ENCODE measurements at places on chromosomes 11 and 22. TPM values are rescaled to one million over a fixed set of nuclear protein-coding genes. Genes with fewer than 3 reads are reported as not detected.
A peak's percentile ranks its signal among the peaks of the same experiment; 100 is the strongest.

- peak; percentile 82 for DNase-seq
- H3K27ac ChIP-seq: peak overlapping the region; percentile 98
- peak overlapping the region; percentile 97 for H3K4me3 ChIP-seq
These were observed 569 bp downstream of the FAM76B start for GRCh38 chr11:95788921-95789505.

- H3K27ac ChIP-seq: no peak overlapping the region
- H3K4me1 ChIP-seq: no peaks in the 10 kb centered on the region
- no peaks in the 10 kb centered on the region for H3K27me3 ChIP-seq
- no peak for DNase-seq
- no peak overlapping the region for H3K4me3 ChIP-seq
These were observed 17.8 kb upstream of the GRIA4 start for GRCh38 chr11:105592035-105592434.

DNA sequence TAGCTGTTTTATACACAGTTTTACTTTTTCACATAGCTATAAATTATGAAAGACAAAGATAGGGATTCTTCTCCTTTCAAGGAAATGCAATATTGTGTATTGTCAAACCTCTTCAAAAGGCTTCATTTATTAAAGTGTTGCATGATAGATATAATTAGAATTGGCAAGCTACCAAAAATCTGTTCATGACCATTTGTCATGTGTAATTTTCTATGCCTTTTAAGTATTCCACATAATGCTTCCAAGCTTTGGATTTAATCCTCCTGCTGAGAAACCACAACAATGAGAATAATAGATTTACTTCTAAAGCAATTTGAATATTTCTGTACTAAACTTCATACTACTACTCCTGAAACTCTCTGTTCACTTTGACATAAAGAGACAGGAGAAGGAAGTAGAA lies 403.2 kb upstream of the CCDC179 start:
- H3K27me3 ChIP-seq: no peaks in the 10 kb centered on the region
- H3K4me3 ChIP-seq: no peak overlapping the region
- H3K27ac ChIP-seq: no peak overlapping the region

Gene ACRV1
- not detected for total RNA-seq

Gene MS4A4E
- total RNA-seq: 0.20 TPM

DNA sequence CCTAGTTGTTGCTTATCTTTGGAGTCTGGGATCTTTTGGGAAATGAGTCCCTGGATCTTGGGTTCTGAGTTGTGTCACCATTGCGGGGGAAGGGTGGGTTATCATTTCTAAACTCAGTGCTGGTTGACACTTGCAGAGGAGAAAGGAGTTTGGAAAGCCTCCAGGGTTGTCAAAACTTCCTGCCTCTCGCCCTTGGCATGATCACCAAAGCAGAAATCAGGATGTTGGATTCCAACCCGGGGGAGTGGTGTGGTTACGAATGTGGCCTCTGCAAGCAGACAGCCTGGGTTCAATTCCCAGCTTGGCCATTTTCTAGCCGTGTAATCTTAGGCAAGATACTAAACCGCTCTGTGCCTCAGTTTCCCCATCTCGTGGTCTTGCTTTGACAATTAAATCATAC lies 24.3 kb downstream of the CD6 start:
- H3K27me3 ChIP-seq: peaks cover 14% of the 10 kb centered on the region
- no peak overlapping the region for H3K4me3 ChIP-seq
- DNase-seq: no peak
- H3K27ac ChIP-seq: no peak overlapping the region

Gene DEFB131B
- total RNA-seq: not detected

Gene CNTF
- 1.7 TPM for total RNA-seq

Gene MPZL2
- total RNA-seq: 4.1 TPM

DNA sequence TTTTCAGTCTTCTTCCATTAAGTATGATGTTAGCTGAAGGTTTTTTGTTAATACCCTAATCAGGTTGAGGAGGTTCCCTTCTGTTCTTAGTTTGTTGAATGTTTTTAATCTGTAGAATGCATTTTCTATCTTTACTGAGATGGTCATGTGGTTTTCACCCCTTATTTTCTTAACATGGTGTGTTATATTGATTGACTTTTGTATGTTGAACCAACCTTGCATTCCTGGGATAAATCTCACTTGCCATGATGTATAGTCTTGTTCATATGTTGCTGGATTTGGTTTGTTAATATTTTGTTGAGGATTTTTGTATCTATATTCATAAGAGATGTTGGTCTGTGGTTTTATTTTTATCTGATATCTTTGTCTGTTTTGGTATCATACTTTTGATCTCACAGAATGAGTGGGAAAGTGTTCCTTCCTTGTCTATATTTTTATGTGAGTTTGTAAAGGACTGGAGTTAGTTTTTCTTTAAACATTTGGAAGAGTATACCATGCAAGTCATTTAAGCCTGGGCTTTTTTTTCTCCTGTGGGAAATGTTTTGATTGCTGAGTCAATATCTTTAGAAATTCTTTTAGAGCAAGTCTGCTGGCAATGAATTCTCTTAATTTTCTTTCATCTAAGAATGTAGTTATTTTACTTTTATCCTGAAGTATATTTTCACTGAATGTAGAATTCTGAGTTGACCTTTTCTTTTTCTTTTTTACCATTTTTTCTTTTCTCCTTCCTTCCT lies 5.5 kb upstream of the P4HA3 start:
- H3K4me1 ChIP-seq: no peaks in the 10 kb centered on the region
- no peaks in the 10 kb centered on the region for H3K36me3 ChIP-seq
- peaks cover 9% of the 10 kb centered on the region for H3K27me3 ChIP-seq
- no peak overlapping the region for H3K4me3 ChIP-seq
- no peak for DNase-seq

GRCh38 chr11:108817976-108818375 lies 153.1 kb downstream of the DDX10 start:
- no peaks in the 10 kb centered on the region for H3K4me1 ChIP-seq
- no peak overlapping the region for H3K27ac ChIP-seq
- DNase-seq: no peak
- H3K36me3 ChIP-seq: no peaks in the 10 kb centered on the region
- H3K27me3 ChIP-seq: no peaks in the 10 kb centered on the region

Gene C22orf42
- 1.5 TPM for total RNA-seq

Gene RFPL2
- 1.9 TPM for total RNA-seq

- no peaks in the 10 kb centered on the region for H3K36me3 ChIP-seq
- H3K4me1 ChIP-seq: peaks cover 17% of the 10 kb centered on the region
- no peak overlapping the region for H3K4me3 ChIP-seq
- H3K27me3 ChIP-seq: peaks cover 46% of the 10 kb centered on the region
These were observed 17.5 kb downstream of the PRG3 start for GRCh38 chr11:57363131-57364080.

DNA sequence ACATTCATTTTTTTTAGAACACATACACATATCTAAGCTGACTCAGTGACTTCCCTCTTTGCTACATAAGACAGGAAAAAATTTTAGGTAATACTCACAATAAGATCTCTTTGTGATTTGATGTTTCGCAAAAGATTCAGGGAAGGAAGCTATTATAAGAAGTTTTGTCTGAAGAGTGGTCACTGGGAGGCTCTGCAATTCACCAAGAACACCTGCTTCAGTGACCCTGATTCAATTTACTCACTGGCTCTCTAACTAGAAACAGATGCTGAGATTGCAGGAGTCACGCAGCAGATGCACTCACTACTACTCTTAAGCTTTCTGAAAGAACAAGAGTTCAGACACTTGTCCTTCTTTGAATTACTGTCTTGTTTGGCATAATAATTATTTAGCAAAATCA lies 193.6 kb upstream of the DDI1 start:
- H3K27me3 ChIP-seq: no peaks in the 10 kb centered on the region
- H3K4me1 ChIP-seq: no peaks in the 10 kb centered on the region
- H3K4me3 ChIP-seq: no peak overlapping the region
- DNase-seq: no peak

Gene CENPM
- total RNA-seq: 28.5 TPM

Gene PIM3
- 31.5 TPM for total RNA-seq

GRCh38 chr11:14336507-14337503 lies 22.2 kb downstream of the RRAS2 start:
- no peaks in the 10 kb centered on the region for H3K36me3 ChIP-seq
- no peaks in the 10 kb centered on the region for H3K27me3 ChIP-seq
- no peak overlapping the region for H3K27ac ChIP-seq
- H3K4me3 ChIP-seq: no peak overlapping the region

Gene SEC14L3
- not detected for total RNA-seq

DNA sequence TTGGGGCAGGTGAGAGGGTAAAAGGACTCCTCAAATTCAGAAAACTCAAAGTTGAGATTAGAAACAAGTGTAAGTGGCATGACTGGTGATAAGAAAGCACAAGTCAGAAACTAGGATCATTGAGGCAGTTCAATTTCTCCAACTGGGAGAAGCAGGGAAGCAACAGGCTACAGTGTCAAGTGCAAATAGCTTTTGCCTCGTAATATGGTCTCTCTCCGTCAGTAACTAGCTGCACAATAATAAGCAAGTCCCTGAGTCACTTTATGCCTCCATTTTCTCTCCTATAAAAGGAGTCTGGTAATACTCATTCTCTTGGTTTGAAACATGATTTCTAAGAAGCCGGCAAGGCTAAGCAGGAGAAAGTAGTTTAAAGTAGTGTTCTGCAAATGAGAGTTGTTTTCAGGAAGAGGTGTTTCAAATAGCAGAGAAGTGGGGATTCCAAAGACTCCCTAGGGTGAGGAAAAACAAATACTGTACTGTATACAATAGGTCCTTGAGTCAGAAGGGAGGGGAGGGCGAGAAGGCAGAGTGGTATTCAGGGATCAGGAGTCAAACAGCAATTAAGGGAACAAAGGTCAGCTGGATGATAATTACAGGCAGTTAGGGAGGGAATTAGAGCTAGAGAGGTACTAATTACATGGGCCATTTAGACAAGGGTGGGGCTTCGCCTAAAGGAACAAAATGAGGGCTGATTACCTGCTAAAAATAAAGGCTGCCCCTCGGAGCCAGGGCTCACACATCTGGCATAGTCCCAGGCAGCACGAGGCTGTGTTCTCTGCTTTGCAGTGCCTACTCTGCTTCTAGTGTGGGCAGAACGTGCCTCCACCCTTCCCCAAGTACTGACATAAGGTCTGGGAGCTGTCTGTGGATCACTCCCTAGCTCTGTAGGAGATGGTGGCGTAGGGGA lies 96.0 kb upstream of the BDNF start:
- H3K36me3 ChIP-seq: no peaks in the 10 kb centered on the region
- no peak overlapping the region for H3K27ac ChIP-seq
- DNase-seq: peak; percentile 72
- H3K4me3 ChIP-seq: peak overlapping the region; percentile 43
- peaks cover 8% of the 10 kb centered on the region for H3K4me1 ChIP-seq

DNA sequence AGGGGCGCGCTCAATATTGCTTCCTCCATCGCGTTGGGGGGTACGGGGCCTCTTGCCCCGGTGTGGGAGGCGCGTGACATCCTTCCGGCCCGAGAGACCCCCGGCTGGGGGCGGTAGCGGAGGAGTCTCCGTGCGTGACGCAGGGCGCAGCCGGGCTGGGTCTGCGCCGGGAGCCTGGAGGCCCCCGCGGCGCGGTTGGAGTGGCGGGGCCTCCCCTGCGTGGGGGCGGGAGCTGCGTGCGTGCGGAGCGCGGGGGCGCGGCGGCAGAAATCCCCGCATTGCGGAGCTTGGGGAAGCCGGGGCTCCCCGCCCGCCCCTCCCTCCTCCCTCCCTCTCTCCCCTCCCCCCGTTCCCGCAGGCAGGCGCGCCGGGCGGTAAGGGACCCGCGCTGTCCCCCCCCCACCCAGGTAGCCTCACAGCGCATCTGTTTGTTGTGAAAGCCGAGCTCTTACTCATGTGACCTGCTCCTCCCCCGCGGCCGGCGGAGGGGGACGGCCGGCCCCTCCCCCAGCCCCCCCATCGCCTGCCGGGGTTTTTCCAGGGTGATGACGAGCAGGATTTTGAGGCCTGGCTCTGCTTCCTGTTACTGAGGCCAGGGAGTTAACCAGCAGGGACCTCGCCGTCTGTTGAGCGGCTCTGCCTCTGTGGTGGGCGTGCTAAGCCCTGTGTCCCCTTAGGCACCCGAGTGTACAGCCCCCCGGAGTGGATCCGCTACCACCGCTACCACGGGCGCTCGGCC lies 1.6 kb downstream of the PIM3 start:
- no peaks in the 10 kb centered on the region for H3K27me3 ChIP-seq
- peak; percentile 94 for DNase-seq
- H3K4me1 ChIP-seq: peaks cover 9% of the 10 kb centered on the region

DNA sequence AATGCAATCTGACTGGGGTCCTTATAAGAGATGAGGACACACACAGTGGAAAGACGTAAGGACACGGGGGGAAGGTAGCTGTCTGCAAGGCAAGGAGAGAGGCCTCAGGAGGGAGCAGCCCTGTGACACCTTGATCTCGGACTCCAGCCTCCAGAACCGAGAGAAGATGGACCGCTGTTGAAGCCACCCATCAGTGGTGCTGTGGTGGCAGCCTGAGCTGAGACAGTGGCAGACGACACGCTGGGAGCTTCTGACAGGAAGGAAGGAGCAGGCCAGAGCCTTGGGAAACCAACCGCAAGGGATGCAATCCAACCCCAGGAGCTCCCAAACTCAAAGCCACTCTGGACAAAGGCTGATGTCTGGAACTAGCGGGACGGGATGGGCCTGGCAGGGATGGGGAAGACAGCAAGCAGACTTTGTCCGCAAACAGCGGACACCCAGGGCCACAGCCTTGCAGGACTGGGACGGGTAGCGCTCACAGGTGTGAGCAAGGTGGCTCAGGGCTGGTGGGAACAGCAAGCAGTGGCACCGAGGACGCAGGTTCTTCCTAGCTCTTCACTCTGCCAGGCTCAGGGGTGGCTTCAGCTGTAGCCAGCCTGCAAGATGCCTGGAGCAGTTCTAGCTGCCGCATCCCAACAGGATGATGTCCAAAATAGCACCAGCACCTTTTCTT lies 10.9 kb downstream of the LTO1 start:
- no peak overlapping the region for H3K27ac ChIP-seq
- H3K36me3 ChIP-seq: peaks cover 34% of the 10 kb centered on the region
- H3K27me3 ChIP-seq: no peaks in the 10 kb centered on the region
- no peak overlapping the region for H3K4me3 ChIP-seq
- H3K4me1 ChIP-seq: no peaks in the 10 kb centered on the region
- DNase-seq: peak; percentile 35

DNA sequence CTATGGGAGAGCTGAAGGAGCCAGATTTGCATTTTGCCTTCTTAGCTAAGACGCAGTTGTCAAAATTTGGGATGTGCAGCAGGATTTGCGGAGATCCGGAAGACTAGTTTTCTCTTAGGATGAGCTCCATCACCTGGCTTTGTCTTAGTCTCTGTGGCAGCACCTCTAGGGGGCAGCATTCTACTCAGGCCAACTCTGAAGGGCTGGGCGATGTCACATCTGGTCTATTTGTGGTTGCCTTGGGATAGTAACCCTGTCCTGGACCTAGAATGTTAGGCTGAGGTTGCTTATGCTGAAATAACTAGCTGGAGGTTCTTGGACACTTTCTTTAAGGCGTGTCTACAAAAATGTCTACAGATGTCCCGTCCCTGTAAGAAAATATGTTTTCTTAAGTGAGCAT lies 116.2 kb downstream of the FAT3 start:
- no peak overlapping the region for H3K27ac ChIP-seq
- no peak overlapping the region for H3K4me3 ChIP-seq
- no peaks in the 10 kb centered on the region for H3K4me1 ChIP-seq
- no peaks in the 10 kb centered on the region for H3K36me3 ChIP-seq
- H3K27me3 ChIP-seq: no peaks in the 10 kb centered on the region
- peak; percentile 89 for DNase-seq

GRCh38 chr11:34263441-34264091 lies 94.2 kb downstream of the ABTB2 start:
- no peak overlapping the region for H3K4me3 ChIP-seq
- peaks cover 22% of the 10 kb centered on the region for H3K4me1 ChIP-seq
- peak; percentile 75 for DNase-seq
- H3K27ac ChIP-seq: no peak overlapping the region

Gene OR6T1
- total RNA-seq: not detected

Gene SVIP
- 12.2 TPM for total RNA-seq

- no peak overlapping the region for H3K4me3 ChIP-seq
- no peaks in the 10 kb centered on the region for H3K27me3 ChIP-seq
- no peak overlapping the region for H3K27ac ChIP-seq
- no peaks in the 10 kb centered on the region for H3K36me3 ChIP-seq
These were observed 20.5 kb upstream of the TP53I11 start for GRCh38 chr11:44971185-44971584.

Gene KCNA4
- 0.55 TPM for total RNA-seq

All from endodermal cell (in vitro differentiated cells).